ENCODE measurements at places on chromosomes 5 and 9.

DNA sequence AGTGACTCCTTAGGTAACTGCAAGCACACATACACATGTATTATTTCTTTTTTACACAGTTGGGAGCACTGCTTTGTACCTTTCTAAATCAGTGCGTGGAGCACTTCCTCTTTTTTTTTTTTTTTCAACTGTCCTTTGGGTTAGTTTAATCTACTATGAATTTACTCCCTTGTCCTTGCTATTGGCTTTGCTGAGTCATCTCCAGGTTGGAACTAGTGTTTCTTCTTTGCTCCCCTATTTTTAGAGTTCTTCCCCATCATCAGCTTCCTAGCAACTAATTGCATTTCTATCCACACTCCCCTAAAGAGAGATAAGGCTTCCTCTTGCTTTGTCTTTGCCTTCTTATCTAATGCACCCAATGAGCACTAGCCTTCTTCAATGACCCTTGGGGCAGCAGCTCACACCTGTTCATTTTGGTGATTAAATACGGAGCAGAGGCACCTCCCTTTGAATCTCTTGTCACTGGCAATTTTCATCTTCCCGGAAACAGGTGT is 24.3 kb downstream of the S100Z start:
- DNase-seq, result peak; percentile 65

GRCh38 chr9:72149231-72149975 is at the start of gene GDA:
GDA (plus strand) TSS chr9:72149440; CDS start chr9:72149560, 120 bp downstream.
- DNase-seq, result peak; percentile 3

- DNase-seq, result peak; percentile 20
Measured at GRCh38 chr5:145697251-145697990, 137.7 kb downstream of the PRELID2 start.

DNA sequence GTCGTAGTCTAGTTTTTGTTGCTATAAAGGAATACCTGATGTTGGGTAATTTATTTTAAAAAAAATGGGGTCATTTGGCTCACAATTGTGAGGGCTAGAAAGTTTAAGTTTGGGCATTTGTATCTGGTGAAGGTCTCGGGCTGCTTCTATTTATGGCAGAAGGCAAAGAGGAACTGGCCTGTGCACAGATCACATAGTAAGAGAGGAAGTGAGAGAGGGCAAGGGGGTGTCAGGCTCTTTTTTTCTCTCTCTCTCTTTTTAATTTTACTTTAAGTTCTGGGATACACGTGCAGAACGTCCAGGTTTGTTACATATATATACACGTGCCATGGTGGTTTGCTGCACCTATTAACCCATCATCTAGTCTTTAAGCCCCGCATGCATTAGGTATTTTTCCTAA is 453.3 kb downstream of the DIRAS2 start:
- no peak for DNase-seq

DNA sequence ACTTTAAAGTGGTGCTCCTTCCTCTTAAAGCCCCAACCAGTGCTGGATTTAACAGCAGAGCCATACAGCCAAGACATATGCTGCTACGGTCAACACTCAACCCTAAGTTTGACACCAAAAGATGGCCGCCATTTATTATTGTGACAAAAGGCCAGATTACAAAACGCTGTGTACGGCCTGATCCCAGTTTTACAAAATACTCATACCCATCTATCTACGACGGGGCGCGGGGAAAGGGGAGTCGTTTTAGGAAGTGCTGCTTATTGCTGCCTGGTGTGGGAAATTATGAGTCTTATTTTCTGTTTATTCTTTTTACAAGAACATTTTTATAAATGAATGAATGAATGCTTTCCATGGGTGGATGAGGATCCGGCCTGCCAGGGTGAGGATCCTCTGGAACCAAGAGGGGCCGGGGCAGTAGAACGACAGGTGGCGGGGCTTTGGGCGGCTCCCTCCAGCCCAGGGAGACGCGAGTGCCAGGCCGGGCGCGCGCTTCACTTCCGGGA is 457 bp upstream of the IDNK start:
- DNase-seq, result no peak

GRCh38 chr9:100011062-100011681 is 87.6 kb downstream of the ERP44 start:
- DNase-seq, result peak; percentile 61

GRCh38 chr5:104494083-104494482 is 931.5 kb upstream of the NUDT12 start:
- DNase-seq, result no peak

DNA sequence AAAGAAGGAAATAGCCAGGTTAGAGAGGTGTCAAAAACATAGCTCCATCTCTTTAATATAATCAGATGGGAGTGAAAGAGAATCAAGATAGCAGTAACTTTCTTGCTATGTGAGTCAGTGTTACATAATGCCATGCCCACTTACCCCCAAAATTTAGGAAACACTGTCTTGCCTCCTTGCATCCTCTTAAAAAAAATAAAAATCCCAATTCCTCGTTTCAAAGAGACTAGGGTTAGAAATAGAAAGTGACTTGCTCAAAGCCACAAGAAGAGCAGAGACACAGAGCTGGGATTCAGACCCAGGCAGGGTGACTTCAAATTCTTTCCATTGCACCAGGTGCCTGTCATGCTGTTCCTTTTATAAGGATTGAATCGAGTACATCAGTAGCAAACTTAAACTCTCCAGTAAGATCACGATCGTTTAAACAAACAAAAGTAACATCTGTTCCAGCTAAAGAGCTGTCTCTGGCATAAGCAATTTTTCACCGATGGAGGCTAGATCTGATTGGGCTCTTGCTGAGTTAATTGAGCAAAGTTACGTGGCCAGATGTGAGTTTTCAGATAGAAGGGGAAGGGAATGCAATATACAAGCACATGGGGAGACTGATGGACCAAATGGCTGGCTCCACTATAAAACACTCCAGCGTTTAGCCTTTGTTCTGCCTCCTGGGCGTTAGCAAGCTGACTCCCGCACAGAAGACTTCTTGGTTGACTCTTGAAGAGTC is 176.9 kb downstream of the PALM2AKAP2 start:
- peak; percentile 89 for DNase-seq

- no peak for DNase-seq
Measured at GRCh38 chr5:956941-957747, 51.5 kb upstream of the NKD2 start.

DNA sequence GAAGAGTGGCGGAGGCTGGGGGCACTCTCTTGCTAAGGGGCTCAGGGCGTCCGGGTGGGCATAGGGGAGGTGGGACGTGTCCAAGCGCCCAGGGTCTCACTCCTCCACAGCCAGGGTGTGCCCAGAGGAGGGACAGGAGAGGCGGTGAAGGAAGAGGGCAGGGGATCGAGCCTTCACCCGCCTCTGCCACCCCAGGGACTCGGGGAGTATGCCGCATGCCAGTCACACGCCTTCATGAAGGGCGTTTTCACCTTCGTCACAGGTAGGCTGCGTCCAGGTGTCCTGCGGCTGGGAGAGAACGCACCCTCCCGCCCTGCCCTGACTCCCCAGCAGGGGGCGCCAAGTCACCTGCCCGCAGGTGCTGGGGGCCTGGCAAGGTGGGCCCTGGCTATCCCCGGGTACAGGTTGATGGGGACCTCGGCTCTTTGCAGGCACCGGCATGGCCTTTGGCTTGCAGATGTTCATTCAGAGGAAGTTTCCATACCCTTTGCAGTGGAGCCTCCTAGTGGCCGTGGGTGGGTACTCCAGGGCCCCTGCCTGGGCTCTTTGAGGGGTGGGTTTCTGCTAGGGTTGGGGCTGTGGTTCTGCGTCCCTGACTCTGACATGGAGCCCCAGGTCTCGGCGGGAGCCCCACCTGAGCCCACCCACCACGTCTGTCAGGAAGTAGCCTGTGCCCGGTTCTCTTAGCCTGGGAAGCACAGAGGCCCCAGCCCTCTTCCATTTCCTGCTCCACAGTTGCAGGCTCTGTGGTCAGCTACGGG is 552 bp downstream of the TMEM141 start:
- no peak for DNase-seq

GRCh38 chr5:1118738-1119137 is 6.9 kb upstream of the SLC12A7 start:
- peak; percentile 19 for DNase-seq

DNA sequence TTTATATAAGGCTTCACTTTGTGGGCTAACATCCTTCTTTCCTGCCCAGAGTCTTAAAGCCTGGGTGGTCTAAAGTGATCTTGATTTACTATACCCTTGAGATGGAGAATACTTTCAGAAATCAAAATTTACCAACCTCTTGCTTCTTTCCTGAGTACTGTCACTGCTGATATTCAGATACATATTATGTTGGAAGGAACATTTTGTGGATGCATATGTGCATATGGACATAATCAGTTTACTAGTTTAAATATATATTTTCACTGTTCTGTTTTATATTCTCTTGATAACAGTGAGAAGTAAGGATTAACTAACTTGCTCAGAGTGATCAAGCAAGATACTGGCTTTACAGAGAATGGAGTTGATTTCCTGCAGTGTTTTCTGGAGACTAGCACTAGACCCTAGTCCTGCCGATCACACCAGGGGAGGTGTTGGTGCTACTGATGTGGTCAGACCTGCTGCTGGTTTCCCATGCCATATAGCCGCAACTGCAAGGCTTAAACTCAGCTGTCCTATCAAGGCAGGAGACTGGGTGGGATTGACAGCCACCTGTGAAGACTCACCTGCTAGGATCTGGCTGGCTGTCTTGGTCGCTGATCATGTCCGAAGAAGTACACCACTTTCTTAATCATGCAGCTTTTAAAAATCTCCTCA is 57.6 kb downstream of the SLF1 start:
- no peak for DNase-seq

DNA sequence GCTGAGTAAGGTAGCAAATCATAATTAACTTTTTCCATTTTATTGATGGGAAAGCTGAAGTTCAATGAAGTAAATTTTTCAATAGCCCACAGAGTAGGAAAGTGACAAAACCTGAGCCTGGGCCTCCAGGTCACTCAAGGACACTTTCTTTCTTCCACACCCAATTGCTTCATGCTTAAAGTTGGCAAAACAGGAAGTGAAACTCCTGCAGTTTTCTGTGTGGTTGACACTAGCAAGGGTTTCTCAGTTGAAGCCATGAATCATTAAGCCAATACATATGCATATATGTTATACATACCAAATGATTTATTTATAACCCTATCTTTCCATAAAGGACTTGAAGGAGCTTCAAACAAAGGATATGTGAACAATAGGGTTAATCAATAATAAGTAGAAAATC is 13.9 kb downstream of the TLR4 start:
- DNase-seq, result no peak

DNA sequence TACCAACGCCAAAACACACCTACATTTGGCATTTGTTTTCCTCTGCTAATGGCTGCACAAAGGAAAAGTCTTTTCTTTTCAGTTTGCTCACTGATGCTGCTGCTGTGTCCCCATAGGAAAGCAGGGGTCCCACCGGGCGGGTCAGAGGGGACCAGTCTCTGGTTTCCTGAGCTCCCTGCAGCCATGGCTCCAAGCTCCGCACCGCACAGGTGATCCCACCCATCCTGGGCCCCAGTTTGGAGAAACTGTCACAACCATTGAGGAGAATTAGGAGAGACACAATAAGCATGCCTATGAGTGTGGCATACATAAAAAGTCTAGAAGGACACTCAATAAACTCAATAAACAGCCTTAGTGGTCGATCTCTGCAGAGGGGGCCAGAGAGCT is 19.9 kb downstream of the MED10 start:
- DNase-seq, result no peak

DNA sequence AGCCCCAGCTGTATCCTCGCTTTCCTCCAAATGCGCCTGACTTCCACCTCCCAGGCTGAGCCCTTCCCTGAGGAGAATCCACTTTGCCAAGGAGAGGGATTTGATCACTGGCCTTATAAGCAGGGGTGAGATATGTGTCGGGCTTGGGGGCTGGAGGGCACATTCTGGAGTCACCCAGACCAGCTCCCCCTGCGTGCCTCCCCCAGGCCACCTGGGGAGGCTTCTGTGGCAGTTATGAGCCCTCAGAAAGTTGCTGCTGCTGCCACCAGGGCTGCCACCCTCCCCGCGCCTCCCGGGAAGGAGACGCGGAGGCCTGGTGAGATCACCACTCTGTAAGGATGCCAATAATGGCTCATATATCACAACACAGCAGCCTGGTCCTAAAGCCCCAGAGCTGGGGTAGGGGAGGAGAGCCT is 211.5 kb downstream of the PAPPA start:
- peak; percentile 41 for DNase-seq

- DNase-seq, result peak; percentile 17
Measured at GRCh38 chr5:38013107-38013506, 173.3 kb upstream of the GDNF start.

GRCh38 chr9:113150670-113151611 is at the start of gene SLC31A2:
SLC31A2 (plus strand) TSS chr9:113151007; CDS start chr9:113151075, 68 bp downstream.
- peak; percentile 90 for DNase-seq

DNA sequence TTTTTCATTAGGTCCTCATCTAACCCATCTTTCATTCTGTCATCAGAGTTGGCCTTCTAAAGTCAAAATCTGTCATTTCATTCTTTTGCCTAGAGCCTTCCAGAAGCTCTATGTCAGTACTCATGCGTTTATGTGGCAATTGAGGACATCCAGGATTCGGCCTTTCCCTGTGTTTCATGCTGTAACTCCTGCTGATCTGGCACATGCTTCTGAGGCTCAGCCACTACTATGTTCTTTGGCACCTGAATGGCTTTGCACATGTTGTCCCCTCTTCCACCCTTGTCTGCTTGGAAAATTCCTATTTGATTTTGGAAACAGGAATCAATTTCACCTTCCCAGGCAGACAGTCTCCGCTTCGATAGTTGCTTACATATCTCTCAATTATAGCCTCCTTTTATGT is 84.9 kb downstream of the GDNF start:
- DNase-seq, result no peak

- no peak for DNase-seq
Measured at GRCh38 chr5:6448622-6449464, at the start of gene UBE2QL1. UBE2QL1 (plus strand) TSS chr5:6448859; CDS start chr5:6448894, 35 bp downstream.

DNA sequence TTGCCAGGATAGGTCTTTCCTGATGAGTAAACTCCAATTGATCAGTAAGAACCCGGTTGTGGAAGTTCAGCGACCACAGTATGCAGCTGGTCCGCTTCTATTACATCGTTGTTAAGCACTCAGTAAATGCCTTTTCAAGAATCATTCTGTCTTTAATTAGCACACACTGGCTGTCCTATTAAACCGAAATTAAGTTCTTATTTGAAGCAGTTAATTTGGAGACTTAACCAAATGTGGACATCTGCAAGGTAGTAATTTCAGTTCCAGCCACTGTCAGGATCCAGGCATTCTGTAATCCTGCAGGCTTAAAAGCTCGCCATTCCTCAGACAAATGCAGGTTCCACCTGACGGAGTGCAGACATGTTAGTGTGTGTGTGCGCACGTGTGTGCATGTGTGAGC is 254.6 kb downstream of the IRX2 start:
- DNase-seq, result peak; percentile 58

DNA sequence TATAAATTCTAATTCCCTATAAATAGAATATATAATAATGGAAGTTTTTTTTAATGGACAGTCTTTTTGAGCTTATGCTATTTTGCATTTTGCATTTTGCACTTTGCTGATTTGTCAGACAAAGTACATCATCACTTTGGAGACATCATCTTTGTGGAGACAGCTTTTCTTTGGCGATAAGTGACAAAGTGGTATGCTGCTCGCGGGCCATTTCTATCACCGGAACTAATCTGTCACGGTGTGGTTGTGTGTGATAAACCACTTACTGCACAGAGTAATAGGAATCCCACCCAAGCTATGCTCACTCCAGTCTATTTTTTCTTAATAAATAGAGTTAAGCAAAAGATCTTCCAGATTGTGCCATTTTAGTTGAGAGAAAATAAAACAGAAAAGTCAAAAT is 133.1 kb downstream of the MACIR start:
- no peak for DNase-seq

All from NCI-H524 (cell line).